ENCODE measurements at places on chromosomes 13 and 19.

DNA sequence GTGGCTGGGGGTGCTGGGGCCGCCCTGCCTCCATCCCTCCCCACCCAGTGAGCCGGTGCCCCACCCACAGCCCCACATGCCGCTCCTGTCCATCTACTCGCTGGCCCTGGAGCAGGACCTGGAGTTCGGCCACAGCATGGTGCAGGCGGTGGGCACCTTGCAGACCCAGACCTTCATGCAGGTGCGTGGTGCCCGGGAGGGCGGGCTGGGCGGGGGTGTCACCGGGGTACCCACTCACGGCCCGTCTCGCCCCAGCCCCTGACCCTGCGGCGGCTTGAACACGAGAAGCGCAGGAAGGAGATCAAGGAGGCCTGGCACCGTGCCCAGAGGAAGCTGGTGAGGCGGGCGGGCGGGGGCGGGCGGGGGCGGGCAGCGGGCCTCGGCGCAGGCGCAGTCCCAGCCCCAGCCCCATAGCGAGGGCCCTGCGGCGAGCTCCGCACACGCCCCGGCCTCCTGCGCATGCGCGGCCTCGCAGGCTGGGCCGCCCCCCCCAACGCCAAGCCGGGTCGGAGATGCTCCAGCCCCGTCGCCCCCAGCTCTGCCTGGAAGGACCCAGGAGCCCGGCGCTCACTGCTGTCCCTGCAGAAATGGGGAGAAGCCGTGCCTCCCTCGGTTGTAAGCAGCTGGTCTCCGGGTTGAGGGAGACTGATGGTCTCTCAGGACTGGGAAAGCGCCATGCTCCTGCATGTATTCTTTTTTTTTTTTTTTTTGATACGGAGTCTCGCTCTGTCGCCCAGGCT, 7.7 kb downstream of the ARHGAP45 start:
- DNase-seq, result peak; percentile 94

DNA sequence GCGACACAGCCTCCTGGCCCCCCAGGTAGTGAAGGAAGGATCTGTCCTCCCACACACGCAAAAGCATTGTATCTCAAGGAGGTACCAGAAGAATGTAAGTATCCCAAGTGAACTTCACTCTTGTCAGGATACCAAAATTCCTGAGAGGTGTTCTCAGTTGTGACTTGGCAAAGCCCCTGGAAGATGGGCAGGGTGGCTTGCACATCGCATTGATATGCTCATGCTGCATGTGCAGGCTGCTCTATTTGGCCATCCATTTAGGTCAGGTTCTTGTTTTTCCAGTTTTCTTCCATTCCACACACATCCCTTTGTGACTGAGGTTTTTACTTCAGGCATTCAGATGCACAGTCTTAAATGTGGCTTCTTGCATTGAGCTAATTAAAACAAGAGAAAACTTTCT, 382.8 kb downstream of the FOXO1 start:
- DNase-seq, result no peak

- DNase-seq, result no peak
Observed at GRCh38 chr19:10316229-10317044, 622 bp upstream of the FDX2 start.

GRCh38 chr19:48484931-48485612, 15.9 kb downstream of the CYTH2 start:
- DNase-seq, result no peak

- no peak for DNase-seq
Observed at GRCh38 chr13:114066956-114067355, 65.5 kb downstream of the RASA3 start.

DNA sequence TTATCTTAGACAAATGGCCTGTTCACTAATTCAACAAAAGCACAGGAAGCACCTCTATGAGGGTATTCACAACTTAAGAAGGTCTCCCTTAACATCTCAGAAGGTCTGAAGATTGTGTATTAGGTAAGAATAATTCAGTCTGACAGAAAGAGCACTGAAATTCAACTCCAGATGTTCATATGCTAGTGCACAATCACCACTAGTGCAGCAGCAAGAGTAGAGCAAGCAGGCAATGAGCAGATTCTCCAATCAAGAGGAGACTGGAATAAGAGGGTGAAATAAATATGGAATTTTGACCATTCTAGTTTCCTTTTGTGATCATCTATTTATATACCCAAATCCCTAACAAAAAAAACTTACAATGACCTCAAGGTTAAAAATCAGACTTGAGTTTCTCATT, 52.0 kb downstream of the MPHOSPH8 start:
- DNase-seq, result no peak

GRCh38 chr13:29522044-29522685, 73.3 kb downstream of the SLC7A1 start:
- DNase-seq, result no peak

- no peak for DNase-seq
Observed at GRCh38 chr19:14063105-14063504, 1.2 kb upstream of the PALM3 start.

- no peak for DNase-seq
Observed at GRCh38 chr13:95123726-95124125, 177.5 kb downstream of the ABCC4 start.

GRCh38 chr19:43499042-43499441, 5.5 kb downstream of the PHLDB3 start:
- DNase-seq, result no peak

- no peak for DNase-seq
Observed at GRCh38 chr19:16435999-16436650, 35.6 kb downstream of the EPS15L1 start.

DNA sequence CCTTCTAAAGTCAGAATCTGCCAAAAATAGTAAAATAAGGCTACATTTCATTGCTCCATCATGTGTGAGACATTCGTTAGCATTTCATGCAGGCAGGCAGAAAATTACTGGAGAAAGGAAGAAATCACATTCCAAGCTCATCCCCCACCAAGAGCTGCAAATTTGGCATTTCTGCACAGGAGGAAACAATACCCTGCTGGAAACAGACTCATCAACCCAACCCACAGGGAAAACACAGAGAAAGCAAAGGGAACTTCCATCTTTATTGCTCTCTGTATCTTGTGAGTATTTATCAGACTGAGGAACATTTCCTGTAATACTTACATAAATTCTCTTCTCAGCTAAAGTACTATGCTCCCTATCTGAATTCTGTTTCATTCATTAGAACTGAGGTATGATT, 95.7 kb downstream of the KCTD12 start:
- no peak for DNase-seq

DNA sequence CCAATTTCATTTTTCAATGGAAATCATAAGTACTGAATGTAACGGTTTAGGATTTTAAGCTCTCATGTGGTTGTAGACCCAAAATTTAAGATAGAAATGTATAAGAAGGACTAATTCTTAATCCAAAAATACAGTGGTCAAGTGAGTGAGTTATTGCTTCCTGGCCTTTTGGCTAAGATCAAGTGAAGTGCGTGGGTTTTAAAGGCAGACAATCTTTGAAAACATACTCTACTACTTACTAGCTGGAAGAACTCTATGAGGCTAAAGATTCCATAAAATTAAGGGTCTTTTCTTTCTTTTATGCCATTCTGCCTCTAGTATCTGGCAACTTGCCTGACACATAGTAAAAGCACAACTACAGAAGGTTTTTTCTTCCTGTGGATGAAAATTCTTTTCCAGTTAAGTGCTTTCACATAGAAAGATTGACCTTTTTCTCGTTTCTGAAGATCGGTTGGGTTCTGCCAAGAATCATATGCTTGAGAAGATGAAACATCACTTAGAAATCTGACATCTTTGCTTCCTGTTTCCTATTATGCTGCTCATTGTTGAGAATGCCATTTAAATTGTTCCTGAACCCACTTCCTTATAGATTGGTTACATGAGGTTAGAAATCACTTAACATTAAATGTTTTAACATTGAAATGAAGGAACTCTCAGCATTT, 26.4 kb upstream of the SCEL start:
- DNase-seq, result no peak

- no peak for DNase-seq
Observed at GRCh38 chr13:92974905-92975429, 251.6 kb upstream of the GPC6 start.

DNA sequence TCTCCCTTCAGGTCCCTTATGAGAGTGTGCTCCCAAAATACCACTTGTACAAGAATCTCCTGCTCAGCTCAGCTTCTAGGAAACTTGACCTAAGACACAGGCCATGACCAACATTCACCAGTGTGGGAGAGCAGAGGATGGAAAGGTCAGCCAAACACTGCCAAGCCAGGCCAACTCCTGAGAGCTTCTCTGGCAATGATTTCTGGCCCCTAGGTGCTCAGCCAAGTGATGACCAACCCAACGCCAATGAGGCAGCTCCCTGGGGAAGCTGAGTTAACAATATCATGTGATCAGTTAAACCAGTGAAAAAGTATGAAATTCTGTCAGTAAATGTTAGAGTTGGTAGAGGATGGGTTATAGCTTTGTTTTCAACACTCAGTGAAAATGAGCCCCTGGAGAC, 49.1 kb upstream of the FLT1 start:
- DNase-seq, result no peak

GRCh38 chr19:17302391-17303166, 646 bp downstream of the ABHD8 start:
- DNase-seq, result peak; percentile 18

- DNase-seq, result peak; percentile 49
Observed at GRCh38 chr19:49017666-49018351, 918 bp upstream of the LHB start.

- peak; percentile 76 for DNase-seq
Observed at GRCh38 chr19:40598121-40598917, 2.9 kb upstream of the LTBP4 start.

DNA sequence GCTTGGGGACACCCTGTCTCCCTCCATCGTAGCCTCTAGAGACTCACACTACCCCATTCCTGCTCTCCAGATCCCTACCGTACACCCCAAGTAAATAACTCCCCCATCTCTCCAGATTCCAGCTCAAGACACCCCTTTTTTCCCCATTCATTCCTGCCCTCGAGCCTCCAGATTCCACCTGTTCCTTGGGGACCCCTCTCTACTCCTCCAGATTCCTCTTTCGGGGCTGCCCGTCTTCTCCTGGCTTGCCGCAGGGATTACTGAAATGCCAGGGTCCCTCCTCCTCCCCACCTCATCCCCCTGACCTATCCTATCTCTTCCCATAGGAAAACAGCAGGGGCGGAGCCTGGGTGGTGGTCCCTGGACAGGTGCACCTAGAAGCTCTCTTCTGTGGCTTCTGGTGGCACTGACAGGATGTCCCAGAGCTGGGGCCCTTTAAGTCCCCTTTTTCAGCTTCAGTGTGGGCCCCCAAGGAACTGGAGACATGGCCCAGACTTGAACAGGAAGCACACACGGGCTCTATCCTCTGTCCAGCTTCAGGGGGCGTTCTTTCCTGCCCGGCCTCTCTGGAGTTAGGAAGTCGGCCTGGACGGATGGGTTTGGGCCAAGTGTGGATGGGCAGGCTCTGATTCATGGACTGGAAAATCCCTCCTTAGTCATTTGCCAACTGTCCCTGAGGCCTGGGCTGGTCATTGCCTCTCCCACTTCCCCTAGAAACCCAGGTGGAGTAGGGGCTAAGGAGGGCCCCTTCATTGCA, 1.2 kb downstream of the ZSWIM4 start:
- DNase-seq, result no peak

DNA sequence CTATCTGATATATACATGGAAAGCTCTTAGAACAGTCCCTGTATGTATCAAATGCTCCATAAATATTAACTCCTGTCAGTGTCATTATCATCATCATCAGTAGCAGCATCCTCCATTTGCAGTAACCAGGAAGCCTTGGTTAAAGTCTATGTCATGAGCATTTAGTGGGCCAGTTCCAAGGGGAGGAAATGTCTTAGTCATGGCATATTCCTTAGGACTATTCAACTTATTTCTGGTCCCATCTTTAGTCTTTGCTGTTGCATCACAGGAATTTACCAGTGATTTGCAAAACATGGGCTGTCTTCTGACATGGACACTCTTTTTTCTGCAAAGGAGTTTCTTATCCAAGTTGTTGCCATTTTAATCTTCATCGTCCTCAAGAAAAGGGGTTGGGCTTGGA, 98.4 kb downstream of the WDFY2 start:
- DNase-seq, result no peak

- DNase-seq, result no peak
Observed at GRCh38 chr13:21673539-21673788, 2.6 kb downstream of the FGF9 start.

DNA sequence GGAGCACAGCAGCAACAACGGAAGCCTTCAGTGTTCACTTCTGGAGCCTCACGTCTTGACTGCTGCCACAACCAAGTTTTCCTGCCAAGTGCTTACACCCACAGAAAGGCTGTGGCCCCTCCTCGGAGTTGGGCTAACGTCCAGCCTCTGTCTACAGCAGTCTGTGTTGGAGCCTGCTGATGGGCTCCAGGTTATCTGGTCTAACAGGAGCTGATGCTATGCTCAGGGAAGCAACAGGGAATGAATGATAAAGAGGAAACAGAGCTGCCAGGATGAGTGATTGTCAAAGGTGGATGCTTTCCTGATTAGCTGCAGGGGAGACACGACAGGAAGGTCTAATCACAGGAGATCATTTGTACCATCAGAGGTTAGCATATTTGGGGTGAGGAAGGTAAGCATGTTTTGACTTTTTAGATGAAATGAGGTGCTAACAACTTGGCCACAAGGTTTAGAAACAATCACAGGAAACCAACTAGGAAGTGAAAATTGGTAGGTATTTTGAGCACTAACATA, 53.8 kb upstream of the RCBTB2 start:
- DNase-seq, result no peak

DNA sequence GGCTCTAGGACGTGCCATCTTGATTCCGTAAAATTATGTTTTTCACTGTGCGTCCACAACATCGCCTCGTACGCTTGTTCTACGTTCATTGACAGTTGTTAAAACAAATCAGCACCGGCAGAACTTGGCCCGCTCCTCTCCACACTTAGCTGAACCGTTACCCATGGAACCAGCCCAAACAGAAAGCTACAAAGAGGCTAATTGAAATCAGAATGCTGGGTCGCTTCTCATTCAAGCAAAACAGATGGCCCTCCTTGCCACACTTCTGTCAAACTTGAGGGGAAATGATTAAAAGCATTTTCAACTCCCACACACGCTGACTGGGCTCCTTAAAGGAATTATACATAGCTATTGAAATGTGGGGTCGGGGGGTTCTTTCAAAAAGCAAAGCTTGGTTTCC, 71.6 kb downstream of the TM9SF2 start:
- DNase-seq, result no peak

- DNase-seq, result no peak
Observed at GRCh38 chr19:28985201-28985600, 227.8 kb downstream of the UQCRFS1 start.

- DNase-seq, result no peak
Observed at GRCh38 chr13:29503041-29503837, 92.2 kb downstream of the SLC7A1 start.

All from T follicular helper cell (primary cell).